ENCODE measurements at places on chromosomes 6 and 20.

DNA sequence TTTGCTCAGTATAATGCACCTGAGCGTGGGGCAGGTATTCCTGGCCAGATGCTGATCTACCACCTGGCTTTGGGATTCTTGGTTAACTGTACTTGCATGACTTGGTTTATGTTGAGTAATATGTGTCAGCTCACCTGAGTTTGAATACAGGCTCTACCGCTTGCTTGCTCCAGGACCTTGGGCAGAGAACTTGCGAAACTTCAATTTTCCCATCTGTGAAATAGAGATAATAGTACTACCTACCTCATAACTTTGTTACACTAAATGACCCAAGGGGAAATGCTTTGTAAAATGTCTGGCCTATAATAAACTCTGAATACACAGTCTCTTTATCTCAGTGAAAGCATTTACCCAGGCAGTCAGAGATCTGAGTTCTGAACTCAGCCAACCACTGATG, 51.8 kb downstream of the SCAND1 start:
- no peak for DNase-seq

DNA sequence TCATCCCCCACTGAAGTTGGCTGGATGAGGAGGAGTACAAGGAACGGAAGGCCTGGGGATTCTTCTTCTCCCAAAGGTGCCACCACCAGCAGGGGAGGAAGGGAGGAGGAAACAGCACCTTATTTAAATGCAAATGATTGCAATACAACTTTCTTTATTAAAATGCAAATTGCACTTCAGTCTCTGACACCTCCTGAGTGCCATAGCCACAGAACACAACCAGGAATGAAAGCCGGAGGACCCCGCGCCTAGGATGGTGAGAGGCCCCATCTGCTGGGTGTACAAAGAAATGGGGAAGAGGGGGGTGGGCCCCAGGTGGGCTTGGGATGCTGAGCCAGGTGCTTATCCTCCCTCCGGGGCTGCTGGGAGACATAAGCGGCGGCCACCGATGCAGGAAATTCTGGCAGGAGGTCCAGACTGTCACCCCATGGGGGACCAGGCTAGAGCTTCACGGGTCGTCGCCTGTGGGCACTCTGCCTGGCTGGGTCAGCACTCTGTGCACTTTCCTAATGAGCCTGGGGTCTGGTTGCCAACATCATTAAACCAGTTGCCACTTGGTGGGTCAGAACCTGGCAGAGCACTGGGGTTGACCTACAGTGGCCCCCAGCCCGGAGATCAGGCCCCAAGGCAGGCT, 154.2 kb upstream of the MLN start:
- no peak for DNase-seq

GRCh38 chr20:50977066-50978021, 18.7 kb downstream of the MOCS3 start:
- no peak for DNase-seq

DNA sequence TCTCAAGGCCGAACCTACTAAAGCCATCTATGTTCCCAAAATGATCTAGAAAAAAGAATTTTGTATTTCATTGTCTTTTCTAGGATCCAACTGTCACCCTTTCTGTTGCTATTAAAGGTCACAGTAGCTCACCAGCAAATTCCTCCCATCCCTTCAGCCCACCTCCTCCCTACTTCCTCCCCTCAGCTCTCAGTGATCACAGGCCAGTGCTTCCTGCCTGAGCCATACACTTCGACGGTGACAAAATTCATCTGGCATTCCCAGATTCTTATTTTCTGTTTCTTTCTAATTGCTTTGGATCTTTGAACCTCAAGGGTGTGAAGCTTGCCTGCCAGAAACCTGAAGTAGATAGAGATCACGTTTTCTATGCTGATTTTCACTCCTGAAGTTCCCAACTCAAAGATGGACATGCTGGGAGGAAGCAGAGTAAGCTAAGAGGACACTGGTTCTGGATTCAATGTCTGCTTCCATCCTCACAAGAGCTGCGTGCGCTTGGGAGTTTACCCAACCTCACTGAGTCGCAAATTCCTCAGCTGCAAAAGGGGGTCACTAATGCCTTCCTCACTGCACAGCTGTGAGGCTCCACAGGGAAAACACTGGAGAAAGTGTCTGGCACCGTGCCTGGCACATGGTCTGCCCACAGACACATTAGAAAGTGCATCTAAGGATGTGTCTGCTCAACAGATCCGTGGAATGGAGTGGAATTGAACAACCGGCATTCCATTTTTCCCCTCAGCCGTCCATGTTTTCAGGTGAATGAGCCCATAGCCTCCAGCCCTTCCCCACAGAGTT, 34.5 kb downstream of the MDGA1 start:
- no peak for DNase-seq

- no peak for DNase-seq
Measured at GRCh38 chr20:39716796-39717341, 754.7 kb downstream of the DHX35 start.

GRCh38 chr6:152371775-152372174, 265.4 kb downstream of the SYNE1 start:
- no peak for DNase-seq

DNA sequence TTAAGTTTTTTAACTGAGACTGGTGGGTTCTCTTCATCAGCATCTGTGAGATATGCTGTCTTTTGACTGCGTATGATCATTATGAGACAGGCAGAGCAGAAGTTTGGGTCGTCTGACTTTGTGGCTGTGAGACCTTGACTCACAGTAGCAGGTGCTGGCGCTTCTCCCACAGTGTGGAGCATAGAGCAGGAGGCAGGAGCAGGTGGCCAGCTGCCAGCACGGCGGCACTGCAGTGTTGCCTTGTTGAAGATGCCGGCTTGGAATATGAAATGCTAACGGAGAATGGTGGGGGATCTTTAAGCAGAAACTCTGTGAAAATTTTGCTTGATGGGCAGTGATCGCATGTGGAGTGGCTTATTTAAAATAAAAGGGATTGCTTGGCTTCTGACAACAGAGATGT, 105.0 kb downstream of the TIAM2 start:
- no peak for DNase-seq

DNA sequence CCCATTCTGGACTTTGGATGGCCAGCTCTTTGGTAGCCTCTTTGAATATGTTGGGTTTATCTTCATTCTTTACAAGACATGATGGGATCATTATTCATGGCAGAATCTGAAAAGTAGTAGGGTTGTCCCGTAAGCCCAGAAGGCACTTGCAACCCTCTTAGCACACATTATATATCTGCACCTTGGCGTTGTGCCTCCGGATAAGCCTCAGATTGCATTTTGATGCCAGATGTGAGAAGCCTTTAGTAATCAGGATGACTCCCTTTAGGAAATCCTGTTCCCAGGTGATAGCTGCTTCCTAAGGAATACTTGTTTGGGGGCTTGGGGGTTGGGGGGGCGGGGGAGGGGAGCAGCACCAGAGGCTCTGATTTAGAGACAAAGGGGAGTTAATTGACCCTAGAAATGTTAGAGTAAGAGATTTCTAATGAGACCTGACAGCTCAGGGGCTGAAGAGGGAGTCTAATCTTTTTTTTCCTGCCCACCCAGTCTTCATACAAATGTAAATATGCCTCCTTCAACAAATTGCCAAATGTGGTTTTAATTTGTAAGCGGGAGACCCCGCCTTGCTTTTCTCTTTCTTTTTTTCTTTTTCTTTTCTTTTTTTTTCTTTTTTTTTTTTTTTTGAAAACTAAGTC, 55.1 kb downstream of the JAG1 start:
- no peak for DNase-seq
